Activated effector memory CD4-positive, alpha-beta T cell treated with Interleukin-2 at 50 U/mL for 16 hours (primary cell): ENCODE measurements at places on chromosomes 6 and 20.

GRCh38 chr20:38000293-38000692 lies 33.0 kb downstream of the TTI1 start:
- no peak for DNase-seq

GRCh38 chr6:12208190-12208589 lies 82.0 kb upstream of the EDN1 start:
- DNase-seq: no peak

- DNase-seq: no peak
Observed at GRCh38 chr20:60680554-60680953, 571.5 kb upstream of the CDH4 start.

DNA sequence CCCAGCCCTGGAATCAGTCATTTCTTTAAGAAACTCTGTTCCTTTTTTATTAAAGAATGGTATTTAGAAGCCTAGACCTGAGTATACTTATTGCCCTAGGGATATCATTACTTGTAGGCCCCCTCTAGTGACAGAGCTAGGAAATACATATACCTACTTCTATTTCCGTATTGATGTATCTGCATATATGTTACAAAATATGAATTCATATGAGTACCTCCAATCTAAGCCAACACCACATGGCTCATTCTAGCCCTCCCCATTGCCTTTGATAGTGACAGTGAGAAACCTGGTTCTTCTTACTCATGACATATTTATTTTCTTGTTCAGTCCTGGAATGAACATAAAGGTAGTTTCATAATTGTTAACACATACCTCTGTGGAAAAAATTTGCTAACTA lies 137.2 kb downstream of the FARS2 start:
- DNase-seq: no peak

- no peak for DNase-seq
Observed at GRCh38 chr6:148491638-148492251, 149.1 kb downstream of the SASH1 start.

DNA sequence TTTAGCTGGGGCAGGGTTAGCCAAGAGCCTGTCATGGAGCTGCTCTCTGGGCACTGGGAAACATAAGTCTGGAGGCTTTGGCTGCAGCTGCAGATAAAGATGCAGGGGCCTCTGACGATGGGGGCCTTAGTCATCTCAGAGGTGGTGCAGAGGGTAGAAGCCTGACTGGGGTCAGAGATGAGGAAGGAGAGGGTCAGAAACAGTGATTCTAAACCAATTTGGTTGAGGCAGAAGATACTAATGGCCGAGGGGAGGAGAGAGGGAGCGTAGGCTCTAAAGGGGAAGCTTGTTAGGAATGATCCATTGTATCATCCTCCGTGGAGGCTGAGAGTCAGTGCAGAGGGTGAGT lies 33.8 kb downstream of the PLEKHG1 start:
- no peak for DNase-seq

GRCh38 chr6:47475319-47475816 lies 2.2 kb upstream of the CD2AP start:
- DNase-seq: no peak
